ENCODE measurements at places on chromosomes 5 and 9.

DNA sequence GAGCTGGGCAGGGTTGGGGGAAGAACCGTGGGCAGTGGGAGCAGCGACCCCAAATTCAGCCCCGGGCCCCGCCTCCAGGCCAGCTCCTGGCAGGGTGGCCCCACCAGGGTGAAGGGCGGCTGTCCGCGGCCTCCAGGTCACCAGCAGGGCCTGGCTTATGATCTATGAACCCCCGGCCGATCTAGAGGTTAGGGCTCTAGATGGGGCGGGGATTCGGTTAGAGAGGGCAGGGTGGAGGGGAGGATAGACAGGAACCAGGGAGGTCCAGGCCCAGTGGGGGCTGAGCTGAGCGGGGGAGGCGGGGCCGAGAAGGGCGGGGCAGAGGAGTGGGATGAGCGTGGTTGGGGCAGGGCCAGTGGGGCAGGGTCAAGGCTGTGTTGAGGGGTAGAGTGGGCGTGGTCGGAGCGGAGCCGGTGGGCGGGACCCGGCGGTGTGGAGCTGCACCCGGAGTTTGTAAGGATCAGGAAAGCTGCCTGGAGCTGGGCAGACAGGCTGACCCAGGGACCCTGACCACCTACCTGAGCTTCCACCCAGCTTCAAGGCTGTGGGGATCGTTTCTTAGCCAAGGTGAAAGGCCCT lies 29.3 kb upstream of the OBP2B start:
- no peak for DNase-seq

GRCh38 chr9:134162212-134162775 lies 2.1 kb downstream of the RNU6ATAC start:
- DNase-seq = no peak

- DNase-seq = no peak
These were observed 9.7 kb downstream of the MRPL36 start for GRCh38 chr5:1789834-1790471.

DNA sequence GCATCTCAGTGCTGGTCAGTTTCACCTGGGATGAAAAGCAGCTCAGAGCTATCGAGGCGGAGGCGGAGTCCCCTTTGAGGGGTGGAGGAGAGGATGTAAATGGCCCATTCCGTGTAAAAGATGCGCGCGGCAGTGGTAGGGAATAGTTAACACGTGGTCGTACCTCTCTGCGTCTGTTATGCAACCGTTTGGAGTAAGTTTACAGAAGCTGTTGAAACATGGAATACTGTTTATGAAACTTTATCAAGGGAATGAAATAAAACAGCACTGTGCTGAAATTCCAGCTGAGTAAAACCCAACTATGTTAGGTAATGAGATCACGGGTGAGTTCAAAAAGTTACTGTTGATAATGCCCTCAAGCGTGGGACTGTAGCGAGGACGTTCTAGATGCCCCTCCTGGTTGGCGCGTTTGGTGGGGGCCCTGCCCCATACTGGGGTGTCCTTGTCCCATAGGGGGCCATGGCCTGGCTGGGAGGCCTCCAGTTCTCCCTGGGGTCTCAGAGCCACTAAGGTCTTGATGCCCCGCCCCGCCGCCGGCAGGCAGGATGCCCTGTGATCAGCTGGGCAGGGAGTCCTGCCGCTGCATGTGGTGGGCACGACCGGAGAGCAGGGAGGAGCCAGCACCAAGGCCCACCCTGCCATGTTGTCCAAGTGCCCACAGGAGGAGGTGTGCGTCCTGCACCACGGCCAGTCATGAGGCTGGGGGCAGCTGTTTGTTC lies 90.9 kb downstream of the COL5A1 start:
- no peak for DNase-seq

DNA sequence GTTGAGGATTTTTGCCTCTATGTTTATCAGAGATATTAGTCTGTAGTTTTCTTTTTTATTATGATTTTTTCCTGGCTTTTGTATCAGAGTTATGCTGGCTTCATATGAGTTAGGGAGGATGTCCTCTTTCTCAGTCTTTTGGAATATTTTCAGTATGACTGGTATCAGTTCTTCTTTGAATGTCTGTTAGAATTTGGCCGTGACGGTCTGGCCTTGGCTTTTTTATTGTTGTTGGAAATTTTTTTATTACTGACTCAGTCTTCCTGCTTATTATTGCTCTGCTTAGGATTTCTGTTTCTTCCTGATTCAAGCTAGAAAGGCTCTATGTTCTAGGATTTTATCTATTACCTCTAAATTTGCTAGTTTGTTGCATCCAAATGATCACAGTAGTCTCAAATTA lies 421.9 kb downstream of the CDH10 start:
- no peak for DNase-seq

DNA sequence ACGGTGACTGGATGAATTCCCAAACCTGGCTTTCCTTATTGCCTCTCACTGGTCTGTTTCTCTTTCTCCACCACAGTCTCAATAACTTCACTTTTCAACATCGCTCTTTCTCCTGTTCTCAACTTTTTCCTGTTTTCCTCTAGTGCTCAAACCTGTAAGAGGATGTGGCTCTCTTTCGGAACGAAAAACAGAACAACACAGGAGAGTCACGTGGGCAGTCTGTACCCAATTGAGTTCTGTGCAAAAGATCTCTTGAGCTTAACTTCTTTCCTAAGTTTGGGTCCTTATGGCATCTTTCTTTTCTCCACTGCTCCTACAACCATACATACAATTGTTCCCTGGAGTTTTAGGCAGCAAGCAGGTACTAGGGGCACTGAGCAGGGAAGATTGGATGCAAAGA lies 8.9 kb downstream of the HAVCR1 start:
- no peak for DNase-seq

DNA sequence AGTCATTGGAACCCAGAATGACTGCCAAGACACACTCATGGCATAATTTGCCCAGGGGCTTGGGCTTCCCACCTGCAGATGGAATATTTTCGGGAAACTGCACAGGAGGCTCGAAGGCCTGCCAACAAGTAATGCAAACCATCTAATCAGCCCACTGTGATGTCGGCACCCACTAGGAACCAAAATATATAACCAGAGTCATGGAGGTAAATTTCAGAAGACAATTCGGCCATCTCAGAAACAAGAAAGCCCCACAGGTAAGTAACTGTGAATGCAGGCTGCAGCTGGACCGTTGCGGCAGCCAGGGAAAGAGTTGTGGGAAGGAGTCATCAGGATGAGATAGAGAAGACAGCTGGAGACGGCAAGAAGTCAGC lies 264.4 kb downstream of the SYK start:
- no peak for DNase-seq

DNA sequence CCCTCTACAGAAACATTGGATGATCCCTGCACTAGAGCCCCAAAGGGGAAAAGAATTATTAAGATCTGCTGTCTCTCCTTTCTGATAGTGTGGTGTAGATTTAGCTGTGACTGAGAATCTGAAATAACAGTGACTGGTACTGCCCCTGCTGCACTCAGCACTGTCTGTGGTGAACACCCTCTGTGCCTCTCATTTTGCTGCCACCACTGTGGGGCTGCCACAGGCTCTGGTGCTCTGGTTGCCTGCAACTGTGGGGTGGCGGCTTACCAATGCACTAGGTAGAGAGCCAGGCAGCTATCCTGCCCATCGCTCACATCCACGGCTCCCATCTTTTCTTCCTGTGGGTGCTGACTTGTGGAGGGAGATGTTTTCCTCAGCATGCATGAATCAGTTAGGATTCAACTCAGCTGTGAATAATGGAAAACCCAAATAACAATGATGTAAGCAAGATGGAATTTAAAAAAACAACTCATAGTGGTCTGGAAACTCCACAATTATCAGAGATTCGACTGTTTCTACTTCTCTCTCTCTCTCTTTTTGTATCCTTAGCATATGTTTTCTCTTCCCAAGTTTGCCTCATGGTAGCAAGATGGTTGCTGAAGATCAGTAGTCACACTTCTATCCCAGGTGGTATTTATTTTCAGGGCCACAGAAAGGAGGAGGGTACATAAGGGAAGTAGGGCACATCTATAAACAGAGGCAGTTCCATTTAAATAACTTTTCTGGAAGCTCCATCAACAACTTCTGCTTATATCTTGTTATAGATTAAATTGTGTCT lies 99.8 kb upstream of the DAP start:
- no peak for DNase-seq

DNA sequence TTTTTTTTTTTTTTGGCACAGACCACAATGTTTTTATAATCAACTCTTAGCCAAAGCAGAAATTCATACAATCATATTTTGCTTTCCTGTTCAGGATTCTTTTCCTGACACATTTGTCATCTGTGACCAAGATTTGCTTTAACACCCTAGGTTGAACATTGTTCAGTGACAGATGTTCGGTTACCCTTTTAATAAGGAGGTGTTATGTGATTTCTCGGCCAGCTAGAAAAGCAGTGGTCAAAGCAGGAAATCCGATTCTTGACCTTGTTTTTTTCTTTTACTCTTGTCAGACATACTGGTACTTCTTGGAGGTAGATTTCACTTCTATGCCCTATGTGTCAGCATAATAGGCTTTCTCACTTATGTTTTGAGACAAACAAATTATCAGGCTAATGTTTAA lies 335.3 kb upstream of the ACTBL2 start:
- DNase-seq = no peak

GRCh38 chr9:2012347-2012746 lies 2.8 kb upstream of the SMARCA2 start:
- no peak for DNase-seq

GRCh38 chr5:59025734-59026133 lies 442.9 kb downstream of the RAB3C start:
- no peak for DNase-seq

GRCh38 chr5:14175381-14175780 lies 32.2 kb downstream of the TRIO start:
- no peak for DNase-seq

DNA sequence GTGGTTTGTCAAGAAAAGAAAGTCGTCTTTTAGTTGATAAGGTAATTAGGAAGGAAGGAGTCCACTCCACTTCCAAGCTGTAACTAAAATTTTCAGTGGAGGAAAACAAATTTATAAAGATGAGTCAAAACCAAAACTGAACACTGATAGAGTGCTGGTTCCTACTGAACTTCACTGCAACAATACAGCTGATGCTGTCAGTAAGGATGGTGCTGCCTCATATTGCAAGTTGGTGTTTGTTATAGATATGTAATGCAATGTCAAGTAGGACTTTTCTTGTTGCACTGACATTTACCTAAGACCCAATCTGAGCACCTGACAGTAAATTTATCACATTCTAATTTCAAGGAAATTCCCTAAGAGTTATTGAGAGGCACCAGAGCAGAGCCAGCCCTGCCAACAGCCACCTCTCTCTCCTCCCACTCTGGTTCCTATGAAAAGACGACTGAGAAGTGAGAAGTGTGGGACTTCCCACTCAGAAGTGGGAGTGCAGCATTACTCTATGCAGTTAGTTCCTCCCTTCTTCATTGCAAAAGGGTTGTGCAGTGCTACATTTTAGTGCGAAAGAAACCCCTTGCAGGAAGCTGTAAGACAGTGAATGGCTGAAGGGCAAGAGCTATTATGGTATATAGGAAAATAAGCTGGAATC lies 350.8 kb downstream of the NFIB start:
- DNase-seq = no peak

Measured in WERI-Rb-1 (cell line).